Stimulated activated CD4-positive, alpha-beta T cell treated with anti-CD3 and anti-CD28 coated beads, Interleukin-4, amount 100 ng/mL, for 24 hours (primary cell): ENCODE measurements at places on chromosomes 6 and 20.

GRCh38 chr6:168623736-168624135, 182.8 kb downstream of the SMOC2 start:
- no peak for DNase-seq

- DNase-seq: peak; percentile 82
These were observed 512.8 kb upstream of the JARID2 start for GRCh38 chr6:14732844-14733757.

GRCh38 chr6:54070025-54070424, 41.2 kb upstream of the MLIP start:
- DNase-seq: no peak

DNA sequence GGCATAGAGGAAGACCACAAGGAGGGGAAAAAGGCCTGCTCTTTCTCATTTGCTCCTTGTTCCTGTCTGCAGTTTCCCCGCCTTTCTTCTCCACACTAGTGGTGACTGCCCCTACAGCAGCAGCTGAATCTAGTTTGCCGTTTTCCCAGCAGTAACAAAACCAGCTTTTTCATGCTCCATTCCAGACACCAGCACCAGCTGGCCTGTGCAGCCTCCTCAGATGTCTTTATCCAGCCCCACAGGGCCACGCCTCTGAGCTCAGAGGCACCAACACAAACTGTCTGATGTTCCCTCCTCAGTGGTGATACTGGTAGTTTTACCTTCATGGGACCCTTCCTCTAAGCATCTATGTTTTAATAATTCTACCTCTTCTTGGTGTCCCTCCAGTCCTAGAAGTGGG, 70.4 kb upstream of the SLC24A3 start:
- no peak for DNase-seq

GRCh38 chr6:27838945-27839625, 73.1 kb downstream of the OR2B2 start:
- no peak for DNase-seq

- no peak for DNase-seq
These were observed 276.3 kb downstream of the ADGRB3 start for GRCh38 chr6:68911334-68911733.

GRCh38 chr6:157469378-157469777, 88.4 kb downstream of the ZDHHC14 start:
- DNase-seq: no peak

DNA sequence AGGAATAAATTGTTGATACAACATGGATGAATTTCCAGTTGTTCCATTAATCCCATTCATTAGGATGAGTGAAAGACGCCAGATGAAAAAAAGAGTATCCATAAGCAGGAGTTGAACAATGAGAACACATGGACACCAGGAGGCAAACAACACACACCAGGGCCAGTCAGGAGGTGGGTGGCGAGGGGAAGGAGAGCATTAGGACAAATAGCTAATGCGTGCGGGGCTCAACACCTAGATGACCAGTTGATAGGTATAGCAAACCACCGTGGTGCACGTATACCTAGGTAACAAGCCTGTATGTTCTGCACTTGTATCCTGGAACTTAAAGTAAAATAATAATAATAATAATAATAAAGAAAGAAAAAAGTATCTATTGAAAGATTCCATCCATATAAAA, 11.1 kb downstream of the PCED1A start:
- DNase-seq: no peak

GRCh38 chr6:166687879-166688205, 60.8 kb upstream of the RPS6KA2 start:
- no peak for DNase-seq

GRCh38 chr20:36305602-36306551, at the start of gene DLGAP4:
Gene DLGAP4 (plus strand): TSS chr20:36306339. CDS start chr20:36431718, 125,379 bp downstream.
- no peak for DNase-seq

GRCh38 chr20:56630086-56630493, 984 bp downstream of the TFAP2C start:
- DNase-seq: no peak

DNA sequence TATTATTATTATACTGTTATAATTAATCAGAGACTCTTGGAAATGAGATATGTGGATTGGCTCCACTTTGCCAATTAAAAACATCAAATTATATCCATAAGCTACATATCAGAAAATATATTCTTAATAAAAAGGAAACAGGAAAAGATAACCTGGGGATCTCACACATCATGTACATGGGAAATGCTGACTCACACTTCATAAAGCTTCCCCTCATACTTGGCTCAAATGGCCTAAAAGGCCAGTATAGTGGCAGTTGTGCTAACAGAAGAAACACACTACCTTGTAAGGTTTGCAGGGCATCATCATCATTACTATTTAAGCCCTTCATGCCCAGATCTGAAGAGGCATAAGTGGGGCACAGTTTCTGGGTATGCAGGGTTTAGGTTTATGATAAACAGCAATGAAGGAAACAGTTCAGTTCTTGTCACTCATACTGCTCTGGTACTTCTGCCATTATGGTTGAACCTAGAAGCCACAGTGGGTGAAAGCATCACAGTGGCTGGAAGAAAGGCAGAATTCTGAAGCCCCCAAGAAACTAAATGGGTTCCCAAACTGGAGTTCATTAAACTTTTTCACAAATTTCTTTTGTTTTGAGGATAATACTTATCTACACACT, 60.6 kb downstream of the BTBD9 start:
- no peak for DNase-seq

DNA sequence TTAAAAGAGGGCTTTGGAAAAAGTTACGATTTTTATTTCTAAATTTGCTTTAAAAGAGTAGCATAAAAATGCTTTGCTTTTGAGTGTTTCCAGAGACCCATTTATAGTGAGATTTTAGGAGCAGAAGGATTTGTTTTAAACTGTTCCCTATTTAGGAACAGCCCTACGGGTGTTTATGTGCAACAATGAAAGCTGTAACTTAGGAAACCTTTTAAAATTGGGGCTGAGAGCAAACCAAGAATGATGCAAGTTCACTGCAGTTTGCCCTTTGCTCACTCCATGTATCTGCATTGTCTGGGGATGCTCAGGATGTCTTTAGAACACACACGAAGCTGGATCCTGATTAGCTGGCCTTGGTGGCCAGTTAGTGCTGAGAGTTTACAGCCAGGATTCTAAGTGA, 40.9 kb downstream of the GHRH start:
- DNase-seq: no peak

GRCh38 chr6:3631877-3632276, 119.6 kb downstream of the PXDC1 start:
- DNase-seq: no peak

GRCh38 chr6:121090492-121090891, 243.8 kb downstream of the TBC1D32 start:
- no peak for DNase-seq

DNA sequence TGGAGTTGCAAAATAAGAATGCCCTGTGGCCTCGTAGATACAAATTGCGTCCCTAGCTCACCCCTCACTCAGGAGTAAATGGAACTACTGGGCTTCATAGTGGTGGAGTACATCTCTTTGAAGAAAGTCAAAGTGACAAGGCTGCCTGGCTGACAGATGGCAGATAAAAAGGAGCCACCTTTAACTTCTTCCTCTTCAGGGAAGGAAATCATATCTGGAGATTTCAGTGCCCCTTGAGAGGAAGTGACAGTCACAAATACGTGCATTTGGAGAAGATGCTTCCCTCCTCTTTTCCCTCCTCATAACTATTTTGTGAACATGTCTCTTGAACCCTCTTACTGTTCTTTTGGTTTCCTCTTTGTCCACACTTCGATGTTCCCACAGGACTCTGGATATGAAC, 43.2 kb downstream of the PPP1R3G start:
- DNase-seq: no peak
